ENCODE measurements at places on chromosomes 5 and 9.

DNA sequence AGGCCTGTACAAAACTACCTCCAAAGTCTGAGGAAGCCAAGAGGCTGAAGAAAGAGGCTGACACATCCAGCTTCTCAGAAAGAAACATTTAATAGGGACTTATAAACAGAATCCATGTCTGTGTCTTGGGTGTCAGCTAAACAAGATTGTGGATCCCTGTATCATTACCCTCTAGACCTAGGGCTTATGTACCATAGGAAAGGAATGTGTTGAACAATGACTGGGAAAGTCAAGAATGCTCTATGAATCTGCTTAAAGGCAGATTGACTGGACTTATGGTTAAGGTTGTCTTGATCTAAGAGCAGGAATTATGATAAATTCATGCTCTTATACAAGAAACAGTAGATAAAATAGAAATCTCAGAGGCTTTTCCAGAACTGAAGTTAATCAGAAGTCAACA is 335.7 kb upstream of the RPS23 start:
- no peak for DNase-seq

DNA sequence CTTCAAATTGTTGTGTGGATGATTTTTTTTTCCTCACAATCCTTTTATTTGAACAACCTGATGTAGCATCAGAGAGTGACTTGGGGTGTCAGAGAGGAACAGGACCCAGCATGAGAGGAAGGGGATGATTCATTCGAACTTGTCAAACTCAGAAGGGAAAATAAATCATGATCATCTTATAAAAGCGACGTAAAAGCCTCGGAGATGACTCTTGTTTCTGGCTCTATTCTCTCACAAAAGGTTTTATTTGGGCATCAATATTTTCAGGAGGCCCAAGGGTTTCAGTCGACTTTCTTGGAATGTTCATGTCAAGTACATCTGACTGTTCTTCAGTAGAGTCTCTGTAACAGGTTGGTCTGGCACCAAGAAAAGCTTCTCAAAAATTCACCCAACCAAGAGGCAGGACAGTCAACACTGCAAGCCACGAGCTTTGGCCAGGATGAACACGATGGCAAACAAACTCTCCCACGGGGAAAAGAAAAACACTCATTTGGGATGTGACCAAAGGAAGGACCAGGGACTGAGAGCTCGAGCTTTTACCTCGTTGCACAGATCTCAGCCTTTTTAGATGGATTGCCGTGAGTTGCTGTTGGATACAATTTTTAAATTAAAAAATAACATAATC is 55.1 kb downstream of the ANKH start:
- DNase-seq: no peak

DNA sequence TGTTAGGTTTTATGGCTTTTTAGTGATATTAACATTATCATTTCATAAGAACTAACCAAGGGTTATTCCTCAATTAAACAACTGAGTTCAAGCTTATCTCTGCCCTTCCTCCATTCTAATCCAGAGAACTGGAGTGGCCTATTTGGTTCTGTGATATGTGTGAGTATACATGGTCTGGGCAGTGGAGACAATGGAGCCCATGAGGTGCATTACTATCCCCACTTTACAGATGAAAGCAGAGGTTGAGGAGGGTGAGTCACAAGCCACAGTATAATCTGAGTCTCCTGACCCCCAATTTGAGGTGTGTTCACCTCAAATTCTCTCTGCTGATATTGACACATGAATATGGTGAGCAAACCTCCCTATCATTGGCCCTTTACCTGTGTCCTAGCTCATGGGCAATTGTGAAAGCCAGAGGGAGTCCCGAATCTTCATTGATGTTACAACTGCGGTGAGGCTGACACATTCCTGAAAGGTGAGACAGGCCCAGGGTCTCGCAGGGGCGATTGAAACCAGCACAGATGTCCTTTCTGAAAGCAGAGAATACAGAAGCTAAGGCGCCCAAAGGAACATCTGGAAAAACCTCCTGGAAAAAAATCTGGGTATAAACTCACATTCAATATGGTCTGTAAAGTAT is 217.2 kb downstream of the TARS1 start:
- no peak for DNase-seq

DNA sequence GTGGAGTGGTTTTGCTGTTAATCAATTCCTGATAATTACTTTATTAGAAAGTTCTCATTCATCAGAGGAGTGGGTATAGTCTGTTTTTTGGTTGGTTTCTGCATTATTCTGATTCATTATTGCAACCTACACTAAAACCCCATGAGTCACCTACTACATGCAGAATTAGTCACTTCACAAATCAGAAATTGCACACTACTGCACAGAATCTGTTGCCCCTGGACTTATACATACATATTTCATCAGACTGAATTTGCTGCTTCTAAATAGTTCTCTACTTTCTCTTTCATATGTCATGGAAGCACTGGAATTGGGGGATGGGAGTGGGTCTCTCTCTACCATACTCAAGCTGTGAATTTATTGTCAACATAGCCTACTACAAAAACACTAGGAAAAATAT is 585.1 kb downstream of the DNAH5 start:
- no peak for DNase-seq

- no peak for DNase-seq
Measured at GRCh38 chr5:96962540-96962991, 26.7 kb downstream of the LNPEP start.

DNA sequence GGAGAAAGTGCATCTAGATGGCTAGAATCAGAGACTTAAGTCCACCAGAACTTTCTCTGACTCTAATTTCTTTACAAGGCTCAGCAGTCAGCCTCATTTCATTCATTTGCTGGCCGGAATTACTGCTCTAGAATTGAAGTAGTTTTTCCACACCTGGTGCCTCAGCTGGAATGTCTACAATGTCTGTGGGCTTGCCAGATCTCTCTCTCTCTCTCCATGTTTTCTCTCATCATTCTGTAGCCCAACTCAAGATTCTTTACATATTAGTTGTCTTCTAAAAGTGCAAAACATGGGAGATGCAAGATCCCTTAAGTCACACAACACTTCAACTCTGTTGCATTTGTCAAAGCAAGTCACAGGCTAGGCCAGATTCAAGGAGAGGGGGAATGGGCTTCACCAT is 103.9 kb upstream of the TAF11L2 start:
- DNase-seq: no peak

DNA sequence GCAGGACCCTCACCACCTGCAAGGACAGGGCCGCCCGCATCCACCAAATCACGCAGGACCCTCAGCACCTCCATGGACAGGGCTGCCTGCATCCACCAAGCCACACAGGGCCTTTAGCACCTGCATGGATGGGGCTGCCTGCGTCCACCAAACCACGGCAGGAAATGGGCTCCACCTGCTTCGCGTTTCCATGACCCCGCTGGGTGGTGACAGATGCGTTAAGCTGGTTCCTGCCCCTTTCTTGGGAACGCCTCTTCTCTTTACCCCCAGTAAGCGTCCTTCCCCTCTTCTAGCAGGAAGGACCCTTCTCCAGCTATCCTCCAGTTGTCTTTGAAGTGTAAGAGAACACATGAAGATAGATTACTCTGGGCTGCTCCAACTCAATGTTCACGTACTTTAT is 13.5 kb downstream of the FBP1 start:
- no peak for DNase-seq

- no peak for DNase-seq
Measured at GRCh38 chr5:135362102-135362501, 36.9 kb downstream of the MACROH2A1 start.

DNA sequence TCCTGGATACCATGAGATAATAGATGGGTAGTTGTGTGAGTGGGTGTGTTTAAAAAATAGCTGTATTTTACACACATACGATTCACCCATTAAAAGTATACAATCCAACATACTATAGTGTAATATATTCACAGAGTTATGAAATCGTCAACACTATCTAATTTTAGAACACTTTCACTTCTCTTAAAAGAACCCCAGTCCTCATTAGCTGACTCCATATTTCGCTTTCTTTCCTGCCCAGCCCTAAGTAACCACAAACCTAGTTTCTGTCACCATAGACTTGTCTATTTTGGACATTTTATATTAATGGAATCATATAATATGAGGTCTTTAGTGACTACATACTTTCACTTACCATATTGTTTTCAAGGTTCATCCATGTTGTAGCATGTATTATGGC is 63.8 kb upstream of the S1PR3 start:
- DNase-seq: no peak

DNA sequence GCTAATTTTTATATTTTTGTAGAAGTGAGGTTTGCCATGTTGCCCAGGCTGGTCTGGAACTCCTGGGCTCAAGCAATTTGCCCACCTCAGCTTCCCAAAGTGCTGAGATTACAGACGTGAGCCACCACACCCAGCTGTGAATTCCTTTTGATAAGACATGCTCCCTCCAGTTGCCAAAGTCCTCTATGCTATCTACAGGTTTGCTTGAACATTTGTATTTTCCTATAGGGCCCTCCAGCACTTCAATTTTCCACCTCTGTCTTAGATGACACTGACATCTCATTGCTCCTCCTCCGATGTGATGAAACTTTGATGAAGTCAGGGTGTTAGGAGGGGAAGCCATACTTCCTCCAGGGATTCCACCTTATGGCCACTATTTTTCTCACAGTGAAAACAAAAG is 25.2 kb upstream of the CTSV start:
- no peak for DNase-seq

- no peak for DNase-seq
Measured at GRCh38 chr9:36148311-36149051, 11.9 kb downstream of the GLIPR2 start.

- DNase-seq: no peak
Measured at GRCh38 chr5:178465228-178465860, 124.8 kb downstream of the COL23A1 start.

GRCh38 chr5:139416651-139417050 is 12.8 kb upstream of the SPATA24 start:
- DNase-seq: no peak

DNA sequence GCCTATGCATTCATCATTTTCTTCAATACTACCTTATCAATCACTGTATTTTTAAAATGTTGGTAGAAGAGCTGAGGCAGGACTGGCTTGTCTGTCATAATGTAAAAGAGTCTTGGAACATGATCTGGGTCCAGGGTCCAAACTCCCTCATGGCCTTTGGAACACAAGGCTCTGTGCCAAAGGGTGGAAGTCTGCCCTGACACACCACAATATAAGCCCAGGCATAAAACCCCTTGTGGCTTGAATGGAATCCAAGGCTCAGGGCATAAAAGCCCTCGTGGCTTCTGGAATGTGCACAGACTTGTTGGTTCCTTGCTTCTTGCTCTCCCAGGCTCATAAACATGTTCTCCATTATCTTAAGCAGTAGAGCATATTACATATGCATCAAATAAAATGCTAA is 48.0 kb downstream of the GABRB2 start:
- DNase-seq: no peak

DNA sequence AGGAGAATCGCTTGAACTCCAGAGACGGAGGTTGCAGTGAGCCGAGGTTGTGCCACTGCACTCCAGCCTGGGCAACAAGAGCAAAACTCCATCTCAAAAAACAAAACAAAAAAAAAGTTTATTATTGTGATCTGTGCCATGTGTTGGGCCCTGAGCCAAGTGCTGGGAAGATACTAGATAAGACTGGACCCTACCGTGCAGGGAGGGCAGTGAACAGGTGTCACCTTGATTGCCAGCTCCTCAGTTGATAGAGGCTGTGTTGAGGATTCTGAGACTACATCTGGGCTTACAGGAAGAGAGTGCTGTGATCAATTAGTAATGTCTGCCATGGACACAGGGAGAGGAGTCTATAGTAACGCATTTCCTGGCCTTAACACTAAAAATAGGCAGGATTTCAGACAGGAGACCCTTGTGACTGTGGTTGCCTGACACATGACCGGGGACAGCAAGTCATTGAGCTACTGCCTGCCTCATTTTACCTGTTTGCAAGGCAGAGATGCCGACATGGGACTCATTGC is 201.5 kb downstream of the C9orf50 start:
- no peak for DNase-seq

GRCh38 chr5:142304013-142304701 is 20.7 kb downstream of the SPRY4 start:
- DNase-seq: no peak

- DNase-seq: no peak
Measured at GRCh38 chr9:88237479-88237961, 99.2 kb upstream of the SPATA31C2 start.

- DNase-seq: no peak
Measured at GRCh38 chr5:65924366-65925043, 1.9 kb upstream of the ERBIN start.

DNA sequence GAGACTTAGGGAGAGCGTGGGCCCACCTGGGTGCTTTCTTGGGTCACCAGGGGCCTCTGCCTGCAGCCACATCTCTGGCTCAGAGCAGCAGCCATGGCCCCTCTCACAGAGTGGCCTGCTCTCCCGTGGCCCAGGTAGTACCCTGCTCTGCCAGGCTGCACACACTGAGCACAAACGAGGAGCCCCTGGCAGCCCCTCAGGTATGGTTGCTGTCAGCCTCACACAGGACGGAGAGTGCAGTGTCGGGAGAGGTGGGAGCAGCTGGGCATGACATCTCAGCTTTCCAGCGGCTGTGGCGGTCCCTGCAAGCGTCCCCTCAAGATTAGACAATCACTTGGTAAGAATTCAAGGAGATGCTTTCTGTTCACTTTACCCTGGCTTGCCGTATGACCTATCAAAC is 137.0 kb upstream of the IRX4 start:
- DNase-seq: no peak

- no peak for DNase-seq
Measured at GRCh38 chr5:19930451-19930850, 57.5 kb downstream of the CDH18 start.

GRCh38 chr5:179276838-179277395 is 68.3 kb downstream of the ADAMTS2 start:
- no peak for DNase-seq

- DNase-seq: no peak
Measured at GRCh38 chr5:99587983-99588382, 659.2 kb upstream of the CHD1 start.

GRCh38 chr5:75640395-75640794 is 29.1 kb downstream of the ANKDD1B start:
- no peak for DNase-seq

DNA sequence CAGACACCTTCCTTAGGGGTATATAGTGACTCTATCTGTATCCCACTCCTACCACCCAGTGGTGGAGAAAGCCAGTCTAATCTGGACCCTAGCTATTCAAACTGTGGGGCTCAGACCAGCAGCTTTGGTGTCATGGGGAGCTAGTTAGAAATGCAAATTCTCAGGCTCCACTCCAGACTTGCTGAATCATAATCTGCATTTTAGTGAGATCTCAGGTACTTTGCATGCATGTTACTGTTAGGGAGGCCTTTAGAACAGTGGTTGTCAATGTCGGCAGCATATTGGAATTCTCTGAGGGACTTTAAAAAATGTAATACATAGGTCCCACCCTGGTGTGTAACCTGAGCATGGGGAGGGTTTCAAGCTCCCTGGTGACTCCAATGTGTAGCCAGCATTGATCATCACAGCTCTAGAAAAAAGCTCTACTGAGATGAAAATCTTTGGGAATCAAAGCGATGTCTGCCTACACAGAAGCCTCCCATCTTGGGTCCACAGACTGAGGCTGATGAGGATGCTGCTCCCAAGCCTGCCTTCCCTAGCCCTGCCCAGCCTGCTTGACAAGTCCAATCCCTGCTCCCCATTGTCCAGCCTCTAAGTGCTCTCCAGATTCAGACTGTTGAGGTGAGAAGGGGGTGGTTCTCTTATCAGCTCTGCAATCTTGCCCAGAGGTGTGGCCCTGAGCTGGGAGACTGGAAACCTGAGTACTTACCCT is 11.9 kb upstream of the GM2A start:
- no peak for DNase-seq
